Stromal cell of bone marrow (primary cell): ENCODE measurements at places on chromosomes 4 and X.

GRCh38 chrX:110394651-110395050 is 36.0 kb downstream of the RTL9 start:
- DNase-seq, result no peak

GRCh38 chrX:19724409-19724808 is 163.0 kb downstream of the SH3KBP1 start:
- DNase-seq, result no peak

GRCh38 chrX:114717921-114718320 is 134.0 kb downstream of the HTR2C start:
- DNase-seq, result no peak

GRCh38 chr4:87622303-87622702 is 14.0 kb downstream of the DSPP start:
- no peak for DNase-seq

- no peak for DNase-seq
These were observed 20.2 kb upstream of the CTSO start for GRCh38 chr4:155973639-155974475.

GRCh38 chr4:72971572-72971971 is 97.9 kb downstream of the COX18 start:
- DNase-seq, result peak; percentile 66

DNA sequence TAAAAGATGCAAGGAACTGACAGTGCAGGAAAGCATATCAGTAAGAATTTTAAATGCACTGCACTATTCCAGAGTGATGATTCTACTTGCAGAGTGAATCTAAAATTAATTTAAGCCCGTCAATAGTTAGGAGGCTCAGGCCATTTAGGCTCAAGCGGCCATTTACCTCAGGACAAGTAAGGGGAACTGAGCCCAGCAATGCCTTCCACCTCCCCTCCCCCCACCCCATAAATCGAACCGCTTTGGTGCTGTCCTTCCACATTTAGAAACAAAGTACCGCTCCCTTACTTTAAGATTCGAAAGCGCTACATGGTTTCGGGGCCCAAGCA is 665 bp downstream of the RBM41 start:
- no peak for DNase-seq

DNA sequence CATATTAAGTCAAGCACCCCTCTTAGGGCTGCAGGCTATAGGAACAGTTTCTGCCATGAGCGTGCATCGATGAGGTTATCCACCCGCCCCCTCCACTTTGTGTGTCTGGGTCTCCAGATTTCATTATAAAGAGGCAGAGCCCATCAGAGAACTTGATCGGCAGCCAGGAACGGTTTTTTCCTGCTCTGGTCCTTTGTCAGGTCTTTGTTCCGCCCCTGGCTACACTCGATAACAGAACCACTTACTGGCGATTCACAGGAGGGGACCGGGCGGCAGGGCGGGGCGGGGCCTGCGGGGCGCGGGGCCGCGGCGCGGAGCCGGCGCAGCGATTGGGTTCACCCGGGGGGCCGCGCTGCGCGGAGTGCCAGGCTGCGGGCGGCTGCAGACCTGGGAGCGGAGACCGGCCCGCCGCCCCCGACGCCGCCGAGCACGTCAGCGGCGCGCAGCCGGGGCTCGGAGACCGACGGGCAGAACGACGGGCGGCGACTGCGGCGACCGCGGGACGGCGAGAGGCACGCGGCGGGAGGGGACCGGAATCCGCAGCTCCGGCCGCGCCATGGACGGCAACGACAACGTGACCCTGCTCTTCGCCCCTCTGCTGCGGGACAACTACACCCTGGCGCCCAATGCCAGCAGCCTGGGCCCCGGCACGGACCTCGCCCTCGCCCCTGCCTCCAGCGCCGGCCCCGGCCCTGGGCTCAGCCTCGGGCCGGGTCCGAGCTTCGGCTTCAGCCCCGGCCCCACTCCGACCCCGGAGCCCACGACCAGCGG is at the start of gene SLC10A4:
TSS of gene SLC10A4 (plus strand) at position 338 of the 771 bp plus-strand sequence. CDS start at position 557, 219 bp downstream.
- no peak for DNase-seq

DNA sequence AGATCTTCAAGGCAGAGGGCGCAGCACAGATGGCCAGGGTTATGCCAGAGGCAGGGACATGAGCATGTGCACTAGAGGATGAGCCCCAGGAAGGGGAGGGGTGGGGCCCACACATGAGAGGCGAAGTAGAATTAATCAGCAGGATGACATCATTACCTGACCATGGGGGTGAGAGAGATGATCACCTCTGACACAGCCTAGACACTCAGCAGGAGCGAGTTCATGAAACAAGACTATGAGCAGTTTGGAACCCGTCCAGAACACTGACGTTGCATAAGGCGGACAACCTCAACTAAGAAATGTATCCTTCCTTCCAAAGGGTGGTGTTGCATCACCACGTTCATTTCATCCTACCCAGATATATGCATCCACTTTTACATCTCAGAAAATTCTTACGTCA is 446.7 kb upstream of the TENM3 start:
- no peak for DNase-seq

- no peak for DNase-seq
These were observed 25.4 kb downstream of the TMSB4X start for GRCh38 chrX:13000301-13000811.

DNA sequence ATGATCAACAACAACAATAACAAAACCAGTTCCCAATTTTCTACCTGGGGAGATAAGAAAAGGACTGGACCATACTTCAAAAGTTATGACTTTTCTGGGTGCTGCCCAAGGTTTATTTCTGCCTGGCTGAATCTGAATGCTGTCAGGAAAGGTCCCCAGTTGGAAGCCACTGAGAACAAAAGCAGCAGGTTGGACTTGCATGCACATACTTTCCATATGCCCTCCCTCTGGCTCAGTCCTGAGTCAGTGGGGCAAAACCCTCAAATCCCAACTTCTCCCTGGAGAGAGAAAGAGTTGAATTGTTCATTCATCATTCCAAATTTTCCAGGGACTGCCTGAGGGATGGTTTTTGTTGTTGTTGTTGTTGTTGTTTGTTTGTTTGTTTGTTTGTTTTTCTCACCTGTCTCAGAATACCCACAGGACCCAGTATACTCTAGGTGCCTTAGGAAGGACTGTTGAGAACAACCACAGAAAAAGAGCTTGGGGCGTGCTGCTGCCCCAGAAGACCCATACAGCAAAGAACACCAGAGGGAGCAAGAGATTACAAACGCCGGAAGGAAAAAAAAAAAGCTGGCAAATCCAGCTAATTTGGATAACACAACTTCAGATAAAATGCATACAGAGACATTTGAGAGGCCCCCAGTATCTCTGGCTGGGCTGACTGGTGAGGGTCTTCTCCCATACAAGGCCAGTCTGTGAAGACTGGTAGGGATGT is 138.9 kb upstream of the INPP4B start:
- DNase-seq, result peak; percentile 3

- DNase-seq, result no peak
These were observed 109.4 kb upstream of the MAP3K15 start for GRCh38 chrX:19624739-19625138.

GRCh38 chr4:139761461-139761860 is 95.8 kb downstream of the MGST2 start:
- no peak for DNase-seq
